ENCODE measurements at places on chromosomes 1 and 21.

GRCh38 chr1:205928317-205928716, 14.9 kb downstream of the SLC26A9 start:
- DNase-seq, result no peak

DNA sequence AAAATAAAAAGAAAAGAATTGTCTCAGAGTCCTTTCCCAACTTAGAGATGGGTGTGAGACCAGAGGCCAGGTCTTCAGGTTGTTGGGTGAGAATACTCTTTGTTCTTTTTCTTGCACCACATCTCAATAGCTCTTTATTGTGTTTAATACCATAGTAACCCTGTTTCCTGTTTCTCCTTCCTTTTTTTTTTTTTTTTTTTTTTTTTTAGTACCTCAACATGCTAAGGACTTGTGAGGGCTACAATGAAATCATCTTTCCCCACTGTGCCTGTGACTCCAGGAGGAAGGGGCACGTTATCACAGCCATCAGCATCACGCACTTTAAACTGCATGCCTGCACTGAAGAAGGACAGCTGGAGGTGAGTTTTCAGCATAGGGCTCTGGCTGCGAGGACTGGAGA, 24.4 kb downstream of the CELF3 start:
- no peak for DNase-seq

DNA sequence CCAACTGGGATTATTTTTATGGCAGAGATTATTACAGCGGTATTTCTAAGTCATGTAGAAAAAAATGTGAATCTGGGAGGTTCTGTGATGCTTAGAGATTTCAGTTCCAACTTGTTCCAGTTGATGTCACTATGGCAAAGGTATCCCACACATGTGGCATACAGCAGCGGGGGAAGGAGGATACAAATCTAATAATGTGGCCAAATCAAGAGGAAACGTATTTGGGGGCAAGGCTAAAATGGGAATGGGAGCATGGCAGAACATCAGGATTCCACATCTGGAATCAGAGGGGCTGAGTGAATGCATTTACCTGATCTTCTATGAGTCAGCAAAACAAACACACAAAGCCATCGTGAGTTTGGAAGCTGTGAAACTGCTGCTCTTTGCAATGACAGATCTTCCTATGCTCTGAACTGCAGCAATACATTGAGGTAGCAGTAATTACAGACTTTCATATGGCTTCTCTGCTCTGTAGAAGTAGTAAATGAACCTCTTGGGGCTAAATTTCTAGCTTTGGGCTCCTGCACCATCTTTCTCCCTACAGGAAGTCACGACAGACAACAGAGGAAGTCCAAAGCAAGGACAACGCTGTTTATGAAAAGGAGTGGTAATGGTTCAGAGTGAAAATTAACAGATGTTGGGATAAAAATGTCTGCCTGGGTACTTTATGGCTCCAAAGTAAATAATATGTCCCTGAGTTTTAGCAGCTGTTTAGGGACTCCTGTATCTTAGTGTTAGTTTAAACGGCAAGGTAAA, 55.5 kb downstream of the GABPA start:
- no peak for DNase-seq

DNA sequence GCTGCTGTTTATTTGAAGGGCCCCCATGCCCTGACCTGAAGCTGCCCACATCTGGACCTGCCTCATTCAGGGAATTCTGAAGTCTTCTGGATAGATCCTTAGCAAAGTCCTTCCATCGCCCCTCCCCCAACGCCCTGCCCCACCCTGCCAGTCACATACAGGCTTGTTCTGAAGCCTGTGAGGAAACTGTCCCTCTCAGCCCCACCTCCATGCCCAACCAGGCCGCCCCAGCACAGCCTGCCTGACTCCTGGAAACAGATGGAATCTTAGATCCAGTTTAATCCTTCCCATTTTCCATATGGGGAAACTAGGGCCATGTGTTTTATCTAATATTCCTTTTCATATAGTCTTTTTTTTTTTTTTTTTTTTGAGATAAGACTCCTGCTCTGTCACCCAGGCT, 44.5 kb upstream of the GPR37L1 start:
- DNase-seq, result no peak

- DNase-seq, result no peak
Measured at GRCh38 chr1:195376190-195376589, 1232.0 kb downstream of the KCNT2 start.

- no peak for DNase-seq
Measured at GRCh38 chr1:55447488-55447887, 232.3 kb upstream of the USP24 start.

GRCh38 chr1:66930823-66931174, 6.0 kb downstream of the MIER1 start:
- no peak for DNase-seq

GRCh38 chr1:47023268-47024140, at the start of gene CYP4X1:
TSS of gene CYP4X1 (plus strand) at chr1:47023669. CDS start at chr1:47023818, 149 bp downstream.
- no peak for DNase-seq

GRCh38 chr1:53309802-53310201, 18.1 kb downstream of the LRP8 start:
- DNase-seq, result no peak

DNA sequence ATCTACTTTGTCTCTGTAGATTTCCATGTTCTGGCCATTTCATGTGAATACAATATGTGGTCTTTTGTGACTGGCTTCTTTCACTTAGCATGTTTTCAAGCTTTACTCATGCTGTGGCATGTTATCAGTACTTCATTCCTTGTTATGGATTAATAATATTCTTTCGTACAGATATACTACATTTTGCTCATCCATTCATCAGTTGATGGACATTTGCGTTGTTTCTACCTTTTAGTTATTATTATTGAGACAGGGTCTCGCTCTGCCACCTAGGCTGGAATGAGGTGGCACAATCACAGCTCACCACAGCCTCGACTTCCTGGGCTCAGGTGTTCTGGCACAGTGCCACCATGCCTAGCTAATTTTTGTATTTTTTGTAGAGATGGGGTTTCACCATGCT, 21.4 kb downstream of the SFPQ start:
- DNase-seq, result no peak

DNA sequence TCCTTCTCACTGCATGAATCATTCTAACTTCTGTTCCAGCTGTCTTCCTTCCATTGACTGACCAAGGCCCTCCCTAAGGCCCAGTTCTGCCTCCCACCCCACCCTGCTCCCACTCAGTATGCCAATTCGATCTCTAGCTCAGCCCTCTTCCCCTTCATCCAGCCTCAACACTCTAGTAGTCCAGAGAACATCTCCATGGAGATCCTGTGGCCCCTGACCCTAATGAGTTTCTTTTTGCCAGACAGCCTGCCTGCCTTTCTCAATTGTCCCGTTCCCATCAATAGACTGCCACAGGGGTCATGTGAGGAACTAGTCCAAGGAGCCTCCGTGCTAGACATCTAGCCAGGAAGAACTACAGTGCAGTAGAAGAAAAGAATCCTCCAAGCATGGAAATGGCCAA, 26.4 kb downstream of the RRAGC start:
- no peak for DNase-seq

DNA sequence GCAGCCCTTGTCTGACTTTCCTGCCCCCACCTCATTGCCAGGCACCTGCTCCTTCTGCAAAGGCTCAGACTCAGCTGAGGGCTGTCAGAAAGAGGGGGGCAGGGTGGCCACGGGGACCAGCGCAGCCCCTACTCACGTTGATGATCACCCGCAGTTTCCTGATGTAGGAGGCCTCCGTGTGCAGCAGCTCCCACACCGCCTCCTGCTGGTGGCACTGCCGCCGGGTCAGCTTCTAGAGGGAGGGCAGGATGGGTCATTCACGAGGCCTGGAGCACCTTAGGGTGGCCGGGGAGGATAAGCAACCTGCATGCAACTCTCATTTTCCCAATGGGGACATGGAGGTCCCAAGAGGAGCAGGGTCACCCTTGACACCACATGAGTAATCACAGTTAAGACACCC, 6.4 kb upstream of the TNFRSF25 start:
- DNase-seq, result peak; percentile 32

GRCh38 chr1:245853291-245853690, 653.8 kb downstream of the SMYD3 start:
- DNase-seq, result no peak

GRCh38 chr21:43904331-43904781, 39.3 kb downstream of the AGPAT3 start:
- no peak for DNase-seq

DNA sequence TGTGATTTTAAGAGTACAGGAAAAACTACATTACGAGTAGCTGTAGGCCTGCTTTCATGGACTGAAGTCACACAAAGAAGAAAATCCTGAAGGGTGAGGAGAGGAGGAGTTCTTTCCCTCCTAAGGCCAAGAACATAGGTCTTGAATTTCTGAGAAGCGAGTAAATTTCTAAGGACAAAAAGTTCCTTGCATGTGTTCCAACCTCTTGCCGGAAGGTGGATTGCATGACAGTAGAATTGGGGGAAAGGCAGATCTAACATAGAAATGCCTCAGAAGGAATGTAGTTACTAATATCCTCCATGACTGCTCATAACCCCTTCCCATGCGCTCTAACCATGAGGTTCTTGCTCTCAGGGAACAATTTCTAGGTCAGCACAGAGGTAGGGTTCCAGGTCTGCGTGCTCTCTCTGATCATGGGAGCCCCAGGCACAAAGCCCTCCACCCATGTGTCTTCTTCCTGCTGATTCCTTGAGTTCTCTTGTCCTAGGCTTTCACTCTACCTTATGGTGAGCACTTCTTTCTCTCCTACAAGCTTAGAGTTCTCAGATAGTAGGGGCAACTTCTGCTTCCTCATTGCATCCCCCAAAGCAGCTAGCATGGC, 13.7 kb downstream of the CD2 start:
- DNase-seq, result no peak

DNA sequence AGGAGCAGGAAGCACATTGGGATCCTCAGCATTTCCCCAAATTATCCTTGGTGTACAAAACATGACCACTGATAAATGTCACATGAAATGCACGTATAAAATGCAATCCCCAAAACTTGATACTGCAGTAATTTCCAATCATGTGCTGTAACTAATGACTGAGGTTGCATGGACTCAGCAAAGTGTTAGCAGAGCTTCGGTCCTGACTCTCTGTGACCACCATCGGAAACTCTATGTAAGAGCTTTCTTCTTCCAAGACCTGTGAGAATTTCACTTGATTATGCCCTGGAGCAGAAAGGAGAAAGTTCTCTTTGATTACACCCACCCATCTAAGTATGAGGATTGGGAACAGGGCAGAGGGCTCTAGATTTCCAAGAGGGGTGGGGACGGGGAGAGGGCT, 908 bp downstream of the CD53 start:
- DNase-seq, result no peak

GRCh38 chr1:93443454-93443853, 4.5 kb upstream of the FNBP1L start:
- DNase-seq, result no peak

DNA sequence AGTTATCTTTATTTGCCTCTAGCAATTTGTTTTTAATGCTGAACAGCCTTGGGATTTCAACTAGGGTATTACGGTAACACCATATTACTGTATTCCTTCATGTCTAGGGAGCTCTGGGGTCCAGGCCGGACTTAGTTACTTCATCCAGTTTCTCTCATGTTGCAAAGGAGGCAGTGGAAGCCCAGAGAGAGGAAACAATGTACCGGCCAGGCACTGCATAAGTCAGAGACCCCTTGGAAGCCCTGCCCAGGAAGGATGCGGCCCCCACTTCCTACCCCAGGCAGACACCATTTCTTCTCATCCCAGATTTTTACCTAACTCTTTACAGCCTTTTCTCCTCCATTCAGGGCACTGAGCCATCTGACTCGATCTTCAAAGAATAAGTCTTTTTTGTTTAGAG, 32.5 kb downstream of the TRABD2B start:
- no peak for DNase-seq

- no peak for DNase-seq
Measured at GRCh38 chr1:5904551-5904950, 87.7 kb downstream of the NPHP4 start.

Data from activated naive CD4-positive, alpha-beta T cell treated with Interleukin-2 at 50 U/mL for 16 hours (primary cell).